ENCODE measurements at places on chromosomes 2 and 18.

DNA sequence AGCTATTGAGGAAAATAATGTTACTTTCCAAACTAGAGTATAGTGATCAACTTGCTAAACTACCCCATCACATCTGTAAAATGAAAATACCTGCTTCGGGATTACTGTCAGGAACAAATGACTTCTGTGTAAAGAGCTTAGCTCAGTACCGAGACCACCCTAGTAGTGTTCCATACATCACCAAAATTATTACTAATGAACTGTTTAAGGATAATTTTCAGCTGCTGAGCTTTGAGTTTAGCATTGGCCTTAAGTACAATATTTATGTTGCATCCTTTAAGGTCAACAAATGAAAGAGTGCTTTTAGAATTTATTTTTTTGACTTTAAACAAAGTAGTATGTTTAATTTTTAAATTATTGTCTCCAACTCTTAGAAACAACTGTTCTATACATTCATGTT, 144.1 kb downstream of the LCLAT1 start:
- DNase-seq, result no peak

GRCh38 chr18:6493194-6493593, 78.5 kb upstream of the L3MBTL4 start:
- DNase-seq, result no peak

DNA sequence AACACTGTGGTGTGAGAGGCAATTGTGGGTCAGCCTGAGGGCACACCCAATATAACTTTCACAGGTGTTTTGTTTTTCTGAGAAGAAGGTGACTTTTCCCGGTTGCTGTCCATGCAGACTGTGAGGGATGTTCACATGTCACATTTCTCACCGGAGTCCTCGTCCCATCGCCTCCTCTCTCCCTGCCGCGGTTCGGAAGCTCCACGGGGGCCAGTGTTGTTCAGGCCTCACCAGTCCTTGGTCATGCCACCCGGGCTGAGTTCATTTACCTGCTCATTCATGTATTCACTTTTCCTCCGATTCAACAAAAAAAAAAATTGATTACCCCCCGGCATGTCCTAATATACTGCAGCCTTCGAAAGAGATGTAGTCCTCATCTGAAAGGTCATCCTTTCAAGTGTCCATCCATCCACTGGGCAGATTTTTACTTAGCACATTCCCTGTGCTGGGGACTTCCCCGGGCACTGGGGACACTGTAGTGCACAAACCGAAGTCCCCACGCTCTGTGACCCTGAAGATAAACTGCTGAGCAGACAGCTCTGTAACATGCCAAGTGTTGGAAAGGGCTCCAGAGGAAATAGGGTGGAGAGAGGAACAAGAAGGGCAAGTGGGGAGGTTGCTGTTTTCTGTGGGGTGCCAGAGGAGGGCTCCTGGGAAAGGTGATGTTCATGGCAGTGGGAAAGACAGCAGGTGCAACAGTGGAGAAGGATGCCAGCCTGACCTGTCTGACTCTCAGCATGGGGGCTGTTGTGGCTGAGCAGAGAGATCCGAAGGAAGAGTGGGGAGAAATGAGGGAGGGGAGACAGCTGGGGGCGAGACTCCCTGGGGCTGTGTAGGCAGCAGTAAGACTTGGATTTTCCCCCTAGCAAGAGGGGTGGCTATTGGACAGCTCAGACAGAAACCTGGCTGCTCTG, 22.4 kb downstream of the LRRFIP1 start:
- DNase-seq, result no peak

DNA sequence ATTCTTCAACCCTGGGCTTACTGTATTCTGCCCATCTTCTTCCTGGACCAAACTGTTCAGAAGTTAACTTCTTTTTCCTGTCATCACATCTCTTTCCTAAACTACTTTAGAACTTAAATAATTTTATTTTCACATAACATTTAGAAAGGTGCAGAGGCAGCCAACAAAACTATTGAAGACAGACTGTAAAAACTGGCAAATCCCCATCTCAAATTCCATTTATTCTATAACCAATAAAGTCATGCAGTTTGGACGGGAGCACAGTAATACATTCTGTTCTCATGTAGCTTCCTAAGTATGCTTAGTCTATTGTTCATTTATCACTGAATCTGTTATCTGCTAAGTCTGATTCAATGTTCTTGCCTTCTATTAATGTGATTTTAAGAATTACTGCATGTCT, 99.1 kb downstream of the SMAD2 start:
- no peak for DNase-seq

- no peak for DNase-seq
These were observed 13.7 kb upstream of the RALB start for GRCh38 chr2:120238728-120239487.

DNA sequence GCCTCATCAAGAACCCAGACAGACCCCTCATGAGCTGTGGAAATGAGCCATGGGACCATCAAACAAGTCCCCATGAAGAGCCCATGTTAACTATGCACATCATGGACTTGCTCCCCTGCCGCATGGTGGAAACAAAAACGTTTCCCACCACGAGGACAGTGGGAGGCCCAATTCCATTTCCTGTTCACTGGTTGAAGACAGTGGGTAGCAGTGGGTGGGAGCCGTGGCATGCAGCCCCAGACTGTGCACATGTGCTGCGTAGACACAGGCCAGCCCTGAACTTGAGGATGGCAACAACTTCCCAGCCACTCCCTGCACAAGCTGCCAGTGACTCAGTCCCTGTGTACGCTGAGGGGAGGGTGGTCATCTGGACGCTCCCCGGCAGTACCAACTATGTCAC, 108.4 kb upstream of the LMAN1 start:
- DNase-seq, result no peak

DNA sequence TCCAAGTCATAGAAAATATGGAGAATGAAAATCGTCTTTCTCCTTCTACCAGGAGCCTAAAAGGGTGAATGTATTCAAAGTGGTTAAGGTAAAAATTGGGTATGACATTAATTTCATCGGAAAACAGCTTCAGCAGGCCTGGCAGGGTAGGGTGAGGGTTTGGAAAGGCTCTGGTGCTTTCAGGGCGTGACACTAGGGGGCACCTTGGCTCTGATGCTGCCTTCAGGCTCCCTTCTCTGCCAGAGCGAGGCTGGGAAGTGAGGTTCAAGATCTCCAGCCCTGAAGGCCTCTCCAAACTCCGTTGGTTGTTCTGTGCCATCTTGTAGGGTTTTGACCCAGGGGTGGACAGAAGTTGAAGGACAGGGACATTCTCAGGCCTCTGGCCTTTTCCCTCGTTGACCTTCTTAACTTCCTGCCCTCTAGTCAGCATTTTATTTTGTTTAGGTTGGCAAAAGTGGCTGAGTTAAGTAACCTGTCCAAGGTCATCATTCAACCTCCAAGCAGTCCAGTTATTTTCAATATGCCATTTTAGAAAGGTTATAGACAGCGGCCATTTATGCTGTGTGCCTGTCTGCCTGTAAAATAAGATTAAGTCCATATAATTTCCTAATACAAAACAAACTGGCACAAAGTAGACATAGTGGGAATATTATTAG, 40.3 kb downstream of the EML6 start:
- DNase-seq, result no peak

DNA sequence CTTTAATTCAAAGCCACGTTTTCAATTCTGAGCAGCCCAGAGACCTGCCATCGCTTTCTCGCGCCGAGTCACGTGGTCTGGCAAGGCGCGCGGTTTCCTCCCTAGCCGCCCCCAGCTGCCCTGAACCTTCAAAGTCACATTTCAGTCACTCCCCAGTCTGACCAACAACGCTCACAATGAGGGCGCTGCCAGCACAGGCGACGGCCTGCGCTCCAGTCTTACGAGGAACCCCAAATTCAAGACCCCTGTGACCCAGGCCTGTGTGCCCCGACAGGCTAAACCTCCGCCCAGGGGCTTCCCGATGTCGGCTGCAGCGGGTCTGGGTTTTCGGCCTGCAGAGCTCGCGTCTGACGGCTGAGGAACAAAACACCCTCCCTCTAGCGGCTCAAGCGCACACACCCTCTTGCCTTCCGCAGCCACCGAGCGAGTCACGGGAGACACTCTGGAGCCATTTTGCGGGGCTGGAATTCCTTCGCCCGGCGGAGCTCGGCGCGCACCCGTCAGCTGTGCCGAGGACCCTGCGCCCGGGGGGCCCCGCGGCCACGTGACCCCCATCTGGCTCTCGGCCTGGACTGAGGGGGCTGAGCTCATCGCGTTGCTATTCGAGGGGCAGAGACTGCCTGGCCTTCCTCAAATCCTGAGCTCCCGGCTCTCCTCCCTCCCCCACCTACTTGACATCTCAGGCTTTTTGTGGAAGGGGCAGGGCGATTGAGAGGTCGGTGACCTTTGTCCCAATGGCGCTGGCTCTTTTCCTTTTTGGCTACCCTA, 69.9 kb upstream of the ITGB6 start:
- DNase-seq, result peak; percentile 67

- no peak for DNase-seq
These were observed 331.8 kb upstream of the MYT1L start for GRCh38 chr2:2662847-2663356.

- no peak for DNase-seq
These were observed 48.2 kb downstream of the TWIST2 start for GRCh38 chr2:238895891-238896600.

- DNase-seq, result no peak
These were observed 41.9 kb upstream of the TANC1 start for GRCh38 chr2:158926478-158926948.

- no peak for DNase-seq
These were observed 88.0 kb downstream of the LTBP1 start for GRCh38 chr2:33034784-33035183.

- peak; percentile 66 for DNase-seq
These were observed 749 bp upstream of the PTMA start for GRCh38 chr2:231707625-231707926.
